ENCODE measurements at places on chromosomes 13 and 19. TPM values are rescaled to one million over a fixed set of nuclear protein-coding genes. Genes with fewer than 3 reads are reported as not detected.

The LILRA1 gene
- not detected for total RNA-seq

The KISS1R gene
- total RNA-seq, result not detected

The THSD1 gene
- 1.6 TPM for total RNA-seq

The PRR12 gene
- 1.0 TPM for total RNA-seq

The AMER2 gene
- not detected for total RNA-seq

The KLK2 gene
- not detected for total RNA-seq

The C19orf38 gene
- total RNA-seq, result not detected

The IGFL3 gene
- total RNA-seq, result 3.3 TPM

The ERICH6B gene
- not detected for total RNA-seq

The NXNL1 gene
- not detected for total RNA-seq

The GPR42 gene
- 0.21 TPM for total RNA-seq

The ZNF486 gene
- 12.0 TPM for total RNA-seq

The NCAN gene
- total RNA-seq, result not detected

The R3HDM4 gene
- 26.8 TPM for total RNA-seq

The ALOX5AP gene
- total RNA-seq, result 1.1 TPM

The TNFSF9 gene
- 17.8 TPM for total RNA-seq

The ABCC4 gene
- 35.4 TPM for total RNA-seq

The ANKRD24 gene
- 0.12 TPM for total RNA-seq

The KLK4 gene
- total RNA-seq, result not detected

The PCSK4 gene
- 0.31 TPM for total RNA-seq

The ITPKC gene
- total RNA-seq, result 5.1 TPM

The DAND5 gene
- 0.06 TPM for total RNA-seq

The C19orf73 gene
- 0.80 TPM for total RNA-seq

The LYPD3 gene
- 0.17 TPM for total RNA-seq

The KCNJ14 gene
- total RNA-seq, result 0.23 TPM

The FCHO1 gene
- total RNA-seq, result 0.58 TPM

The CAPN12 gene
- not detected for total RNA-seq
